ENCODE measurements at places on chromosomes 5 and 9.

DNA sequence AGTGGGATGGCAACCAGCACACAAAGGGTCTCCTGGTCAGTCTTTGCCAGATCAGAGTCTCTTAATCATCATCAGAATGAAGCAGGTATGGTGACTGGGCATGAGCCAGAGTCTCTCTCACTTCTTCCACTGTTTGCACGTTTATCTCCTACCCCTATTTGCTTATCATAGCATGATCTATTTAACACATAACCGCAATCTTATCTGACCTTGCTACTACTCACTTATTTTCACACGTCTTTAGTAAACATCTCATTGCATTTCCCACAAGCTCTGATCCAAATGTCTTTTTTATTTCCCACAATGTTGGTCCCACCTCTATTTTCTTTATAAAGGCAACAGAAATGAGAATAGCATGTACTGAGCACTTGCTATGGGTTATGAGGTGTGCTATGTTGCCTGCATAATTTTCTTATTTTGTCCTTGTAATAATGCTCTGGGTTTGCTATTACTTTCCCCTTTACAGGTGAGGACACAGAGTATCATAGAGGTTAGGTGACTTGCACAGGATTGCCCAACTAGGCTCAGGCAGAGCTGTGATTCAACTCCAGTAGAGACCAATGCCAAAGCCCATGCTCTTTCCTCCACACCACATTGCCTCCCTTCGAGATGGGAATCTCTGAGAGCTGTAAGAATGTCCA is 39.7 kb upstream of the IL7R start:
- DNase-seq, result no peak

DNA sequence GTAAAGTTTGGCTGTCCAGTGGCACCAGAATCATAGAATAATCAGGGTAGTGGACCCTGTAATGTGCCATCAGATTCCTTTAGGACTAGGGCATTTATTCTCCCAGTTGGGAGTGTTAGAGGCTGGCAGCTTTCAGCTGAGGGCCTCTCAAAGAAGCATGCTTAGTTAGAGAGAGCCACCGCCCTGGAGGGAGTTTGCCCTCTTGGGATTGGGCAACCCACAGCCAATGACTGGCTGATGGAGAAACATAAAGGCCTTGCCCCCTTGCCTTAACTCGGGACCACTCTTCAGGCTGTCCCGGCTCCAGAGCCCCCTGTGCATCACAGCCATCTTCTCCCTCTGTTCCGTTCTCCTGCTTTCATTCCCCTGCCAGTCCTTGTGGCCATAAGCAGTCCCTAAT is 20.5 kb upstream of the IFNK start:
- DNase-seq, result no peak

DNA sequence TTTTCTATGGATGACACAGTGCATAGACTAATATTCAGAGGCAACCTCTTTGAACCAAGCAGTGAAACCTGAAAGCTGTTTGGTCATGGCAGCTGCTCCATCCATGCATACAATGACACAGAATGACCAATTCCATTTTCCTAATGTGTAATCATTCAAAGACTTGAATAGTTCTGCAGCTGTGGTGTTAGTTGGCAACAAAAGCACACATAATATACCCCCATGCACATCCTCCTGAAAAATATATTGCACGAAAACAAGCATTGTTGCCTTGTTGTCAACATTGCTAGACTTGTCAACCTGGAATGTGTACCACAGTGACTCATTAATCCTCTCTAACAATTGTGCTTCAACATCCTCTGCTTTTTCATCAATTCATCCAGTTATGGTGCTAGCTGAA is 71.0 kb upstream of the SEMA6A start:
- no peak for DNase-seq

DNA sequence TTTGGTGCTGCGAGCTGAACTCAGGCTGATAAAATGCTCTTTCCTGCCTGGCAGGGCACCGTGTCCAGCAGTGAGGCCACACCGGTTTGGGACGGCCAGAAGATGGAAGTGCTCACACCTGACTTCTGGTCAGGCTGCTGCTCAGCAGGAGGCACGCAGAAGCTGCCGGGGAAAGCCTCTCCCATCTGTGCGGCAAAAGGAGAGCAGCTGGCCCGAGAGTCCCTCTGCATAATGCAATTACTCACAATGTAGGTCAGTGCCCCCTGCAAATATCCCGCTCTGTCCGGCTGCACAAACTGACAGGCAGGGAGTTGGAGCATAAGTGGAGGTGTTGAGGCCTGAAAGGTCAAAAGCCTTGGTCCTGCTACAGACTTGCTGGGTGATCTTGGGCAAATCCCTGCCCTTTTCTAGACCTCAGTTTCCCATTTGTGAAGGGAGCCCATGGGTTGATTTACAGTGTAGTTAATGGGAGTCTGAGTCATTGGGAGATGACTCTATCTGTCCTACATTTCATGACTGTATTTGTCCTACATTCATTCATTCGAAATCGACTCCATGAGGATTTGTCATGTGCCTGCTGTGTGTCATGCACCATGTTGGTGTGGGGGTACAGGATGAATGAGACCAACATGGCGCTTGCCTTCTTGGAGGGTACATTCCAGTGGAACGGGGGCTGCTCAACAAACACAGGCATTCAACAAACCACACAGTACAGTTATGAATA is 61.8 kb upstream of the TBC1D2 start:
- no peak for DNase-seq

DNA sequence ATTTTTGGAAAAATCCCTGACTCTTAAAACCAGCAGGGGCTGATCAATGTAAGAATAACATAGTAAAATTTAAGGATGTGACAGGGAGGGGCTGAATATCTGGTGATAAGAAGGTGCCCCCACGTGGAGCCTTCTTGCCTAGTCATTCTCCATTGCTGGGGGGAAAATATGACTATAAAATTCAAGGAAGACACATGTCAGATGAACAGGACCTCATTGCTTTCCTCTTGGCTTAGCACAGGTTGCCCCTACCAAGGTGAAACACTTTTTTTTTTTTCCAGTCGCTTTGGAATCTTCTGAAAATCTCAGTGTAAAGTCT is 310.9 kb downstream of the EFNA5 start:
- peak; percentile 25 for DNase-seq

GRCh38 chr9:80874276-80874675 is 815.1 kb downstream of the TLE1 start:
- no peak for DNase-seq

- no peak for DNase-seq
These were observed 47.1 kb upstream of the NEK6 start for GRCh38 chr9:124210697-124211096.

DNA sequence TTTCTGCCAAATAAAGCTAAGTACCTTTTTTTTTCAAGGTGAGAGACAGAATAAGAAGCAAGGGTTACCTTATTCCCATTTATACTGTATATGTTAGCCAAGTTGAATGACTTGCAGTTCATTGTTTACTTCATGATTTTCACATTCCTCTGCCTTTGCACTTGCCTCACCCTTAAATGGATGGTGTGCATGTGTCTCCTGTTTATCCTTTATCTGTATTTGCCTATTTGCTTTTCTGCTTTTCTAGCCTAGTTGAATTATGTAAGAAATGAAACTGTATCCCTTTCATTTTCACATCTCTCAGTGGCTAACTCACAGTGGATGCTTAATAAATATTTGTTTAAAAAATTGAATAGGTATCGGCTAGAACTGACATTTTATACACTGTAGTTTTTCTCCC is 200.8 kb upstream of the ST8SIA4 start:
- DNase-seq, result no peak
